ENCODE measurements at places on chromosomes 1 and 21.

DNA sequence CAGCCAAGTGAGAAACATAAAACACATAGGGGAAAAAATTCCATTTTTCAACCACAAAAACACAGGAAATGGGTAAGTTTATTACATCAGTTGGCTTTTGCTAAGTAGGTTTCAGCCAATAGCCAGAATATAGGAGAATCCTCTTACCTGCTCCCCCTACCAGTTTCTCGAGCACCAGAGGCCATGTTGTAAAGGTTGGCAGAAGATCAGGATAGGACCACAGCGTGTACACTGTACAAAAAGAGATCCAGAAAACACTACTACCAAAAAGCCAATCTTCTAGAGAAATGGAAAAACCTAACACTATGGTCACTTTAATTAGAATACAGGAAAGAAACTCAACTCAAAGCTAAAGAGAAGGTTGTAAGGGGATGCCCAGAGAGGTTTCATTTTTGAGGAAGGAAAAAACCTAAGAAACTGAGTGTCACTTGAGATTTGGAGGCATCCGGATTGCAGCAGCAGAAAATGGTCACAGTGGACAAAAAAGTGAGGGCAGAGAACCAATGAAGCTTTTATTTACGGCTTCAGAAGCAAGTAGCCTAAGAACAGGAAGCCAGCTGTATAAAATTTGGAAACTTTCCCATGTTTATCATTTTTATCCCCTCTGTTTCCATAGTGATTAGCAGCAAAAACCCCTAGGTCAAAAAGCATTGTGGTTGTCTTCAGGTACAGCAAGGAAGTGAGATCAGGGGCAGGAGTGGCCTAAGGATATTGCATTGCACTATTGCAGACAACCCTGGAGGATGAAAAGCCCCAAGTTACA is 2.9 kb downstream of the EIF2D start:
- no peak for DNase-seq

GRCh38 chr1:70487910-70488665 is 77.0 kb downstream of the CTH start:
- DNase-seq = peak; percentile 0

GRCh38 chr1:203085528-203086406 is at the start of gene MYOG:
Gene MYOG (minus strand): TSS chr1:203086012. CDS start chr1:203085961, 51 bp downstream.
- DNase-seq = no peak

DNA sequence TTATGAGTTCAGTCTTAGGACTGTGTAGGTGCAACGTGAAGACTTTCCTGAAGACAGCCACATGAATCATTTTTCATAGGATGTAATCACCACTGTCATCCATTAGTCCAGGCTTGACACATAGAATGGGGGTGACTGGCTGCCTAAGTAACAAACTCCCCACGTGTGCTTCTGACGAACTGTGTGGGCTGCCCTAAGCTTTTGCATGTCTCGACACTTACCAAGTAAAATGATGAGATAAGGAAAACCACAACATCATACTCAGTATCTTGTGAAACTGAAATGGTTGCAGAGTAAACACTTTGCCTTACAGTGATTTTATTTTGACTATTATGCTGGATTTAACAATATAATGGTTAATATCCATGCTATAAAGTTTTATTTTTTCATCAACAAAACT is 19.5 kb downstream of the ERG start:
- DNase-seq = peak; percentile 60

GRCh38 chr21:32048353-32048752 is 175.5 kb downstream of the HUNK start:
- DNase-seq = no peak

DNA sequence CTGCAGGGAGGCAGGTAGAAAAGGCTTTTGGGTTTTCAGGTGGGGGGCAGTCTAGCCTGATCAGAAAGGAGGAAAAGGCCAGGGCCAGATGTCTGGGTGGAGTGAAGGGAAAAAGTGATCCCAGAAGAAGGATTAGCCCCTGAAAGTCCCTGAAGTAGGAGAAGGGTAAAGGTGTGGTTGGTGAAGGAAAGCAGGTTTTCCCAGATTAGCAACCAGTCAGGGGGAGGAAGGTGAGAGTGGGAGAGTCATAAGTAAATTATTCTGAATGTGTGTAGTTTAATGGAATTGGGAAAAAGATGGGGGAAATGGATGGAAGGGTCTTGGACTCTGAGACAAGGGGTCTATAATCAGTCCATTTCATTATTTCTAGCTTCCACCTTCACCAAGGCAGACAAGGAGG is 647 bp upstream of the SPRR1A start:
- DNase-seq = no peak

GRCh38 chr1:52423771-52424170 is 19.4 kb downstream of the PRPF38A start:
- DNase-seq = no peak

DNA sequence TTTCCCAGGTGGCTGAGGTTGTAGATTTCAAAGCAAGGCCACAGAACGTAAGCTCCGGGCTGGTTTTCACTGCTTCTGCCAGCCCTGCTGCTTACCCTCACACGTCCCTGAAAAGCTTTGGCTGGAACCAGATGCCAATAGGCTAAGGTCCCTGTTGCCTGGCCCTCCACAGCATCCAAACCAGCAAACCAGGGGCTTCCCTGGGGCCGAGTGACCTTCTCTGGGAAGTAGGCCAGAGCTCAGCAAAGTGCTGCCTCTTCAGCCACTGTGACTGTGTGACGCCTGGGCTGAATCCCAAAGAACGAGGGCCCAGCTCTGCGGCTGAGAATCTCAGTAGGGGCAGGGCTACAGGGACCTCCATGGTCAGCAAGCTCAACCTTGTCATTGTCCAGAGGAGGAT is 28.9 kb upstream of the RBM15 start:
- no peak for DNase-seq

DNA sequence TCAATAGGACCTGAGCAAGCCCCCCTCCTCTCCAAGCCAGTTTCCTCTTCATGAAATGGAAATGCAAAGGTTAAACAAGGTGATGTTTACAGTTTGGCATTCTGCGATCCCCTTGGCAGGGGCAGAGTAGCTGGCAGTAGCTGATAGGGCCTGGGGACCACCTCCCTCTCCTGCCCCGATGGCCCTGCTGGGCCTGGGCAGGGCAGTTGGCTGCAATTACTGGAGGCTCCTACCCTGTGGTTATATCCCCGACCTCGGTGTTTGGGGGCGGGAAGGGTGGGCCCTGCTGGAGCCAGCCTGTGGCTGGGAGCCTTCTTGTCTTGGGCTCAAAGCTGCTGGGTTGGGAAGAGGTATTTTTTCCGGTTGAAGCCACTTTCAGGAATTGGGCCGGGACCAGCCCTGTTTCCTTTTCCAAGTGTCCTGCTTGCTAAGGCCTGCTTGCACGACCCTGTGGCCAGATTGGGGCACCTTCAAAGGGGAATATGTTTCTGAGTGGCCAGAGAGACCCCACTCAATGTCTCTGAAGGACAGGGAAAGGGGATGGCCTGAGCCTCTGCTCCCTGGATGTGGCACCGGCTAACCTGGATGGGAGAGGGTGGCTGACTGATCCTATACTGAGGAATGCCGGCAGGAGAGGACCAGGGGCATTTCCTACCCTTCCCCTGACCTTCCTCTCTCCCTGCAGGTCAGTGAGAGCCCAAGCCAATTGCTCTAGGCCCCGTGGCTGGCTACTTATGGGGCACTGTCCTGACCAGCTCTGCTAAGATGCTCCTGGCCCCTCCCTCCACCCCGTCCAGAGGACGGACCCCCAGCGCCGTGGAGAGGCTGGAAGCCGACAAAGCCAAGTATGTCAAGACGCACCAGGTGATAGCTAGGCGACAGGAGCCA is 1.9 kb downstream of the FAM110D start:
- DNase-seq = no peak

DNA sequence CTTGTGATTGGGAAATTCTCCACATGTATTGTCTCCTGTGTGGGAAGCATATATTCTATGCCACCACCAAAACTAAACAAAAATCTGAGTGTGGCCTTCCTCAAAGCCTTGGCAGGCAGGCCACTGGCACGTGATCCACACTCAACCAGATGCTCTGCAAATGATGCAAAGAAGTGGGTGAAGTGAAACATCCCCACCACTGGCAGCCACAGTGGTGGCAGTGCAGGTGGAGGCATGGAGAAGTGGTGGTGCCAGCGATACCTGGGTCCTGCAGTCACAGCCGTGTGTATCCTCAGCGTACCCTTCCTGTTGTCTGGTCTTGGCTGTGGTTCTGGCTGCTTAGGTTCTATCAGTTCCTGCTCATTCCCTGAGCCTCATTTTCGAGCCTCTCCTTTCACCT is 65.2 kb downstream of the PLPPR5 start:
- no peak for DNase-seq

- no peak for DNase-seq
Observed at GRCh38 chr1:178955391-178955954, 70.2 kb upstream of the FAM20B start.

DNA sequence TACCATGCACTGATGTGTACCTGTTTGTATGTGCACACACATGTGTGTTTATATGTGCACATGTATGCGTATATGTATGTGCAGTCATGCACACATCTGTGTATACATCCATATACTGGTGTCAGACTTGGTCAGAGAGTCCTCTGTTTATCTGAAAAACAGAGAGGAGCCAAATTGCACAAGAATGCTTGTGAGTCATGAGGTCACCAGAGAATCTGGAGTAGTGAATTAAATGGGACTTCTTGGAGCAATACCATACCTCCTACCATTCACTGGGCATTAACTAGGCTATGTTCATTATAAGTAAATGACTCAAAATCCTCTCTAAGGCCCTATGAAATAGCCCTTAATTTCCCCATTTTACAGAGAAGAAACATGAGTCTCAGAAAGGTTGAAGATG is 272.1 kb upstream of the C1orf87 start:
- DNase-seq = no peak

DNA sequence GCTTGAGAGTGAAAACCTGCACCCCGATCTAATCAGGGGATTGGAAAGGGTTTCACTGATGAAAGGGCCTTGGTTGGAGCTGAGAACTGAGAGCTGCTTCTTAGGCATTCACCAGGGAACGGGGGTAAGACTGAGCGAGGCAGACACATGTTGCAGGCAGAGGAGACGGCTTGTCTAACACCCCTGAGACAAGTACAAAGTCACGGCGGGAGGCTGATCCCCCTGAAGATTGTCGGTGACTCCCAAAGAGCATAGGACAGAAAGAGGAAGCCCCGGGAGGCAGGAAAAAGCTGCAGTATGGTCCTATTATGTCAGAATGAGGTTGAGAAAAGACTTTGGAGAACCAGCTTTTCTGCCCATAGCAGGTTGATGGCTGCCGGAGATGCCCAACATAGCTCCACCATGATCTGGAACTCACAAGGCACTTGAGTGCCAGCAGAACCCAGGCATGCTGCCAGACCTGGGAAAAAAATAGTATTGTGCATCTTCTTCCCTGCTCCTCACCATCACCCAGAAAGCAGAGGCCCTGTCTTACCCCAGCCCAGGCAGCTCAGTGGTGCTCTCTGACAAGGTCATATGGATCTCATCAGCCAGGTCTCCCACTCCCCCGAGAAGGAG is 463.9 kb upstream of the PROX1 start:
- DNase-seq = no peak

DNA sequence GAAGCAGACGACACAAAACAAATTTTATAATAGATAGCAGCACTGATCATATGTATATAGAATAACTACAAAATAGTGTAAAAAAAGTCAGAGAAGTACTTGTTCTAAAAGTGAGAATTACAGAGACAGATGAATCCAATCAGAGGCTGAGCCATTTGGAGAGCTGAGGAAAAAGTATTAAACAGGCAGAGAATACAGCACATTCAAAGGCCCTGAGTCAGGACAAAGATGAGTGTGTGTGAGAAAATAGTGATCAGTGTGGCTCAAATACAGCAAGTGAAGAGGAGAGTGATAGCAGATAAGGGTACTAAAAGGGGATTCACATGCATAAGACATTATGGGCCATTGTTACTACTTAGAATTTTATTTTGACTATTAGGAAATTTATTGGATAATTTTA is 430.6 kb upstream of the BRINP3 start:
- DNase-seq = no peak

- no peak for DNase-seq
Observed at GRCh38 chr1:165772739-165773138, 4.1 kb upstream of the TMCO1 start.

DNA sequence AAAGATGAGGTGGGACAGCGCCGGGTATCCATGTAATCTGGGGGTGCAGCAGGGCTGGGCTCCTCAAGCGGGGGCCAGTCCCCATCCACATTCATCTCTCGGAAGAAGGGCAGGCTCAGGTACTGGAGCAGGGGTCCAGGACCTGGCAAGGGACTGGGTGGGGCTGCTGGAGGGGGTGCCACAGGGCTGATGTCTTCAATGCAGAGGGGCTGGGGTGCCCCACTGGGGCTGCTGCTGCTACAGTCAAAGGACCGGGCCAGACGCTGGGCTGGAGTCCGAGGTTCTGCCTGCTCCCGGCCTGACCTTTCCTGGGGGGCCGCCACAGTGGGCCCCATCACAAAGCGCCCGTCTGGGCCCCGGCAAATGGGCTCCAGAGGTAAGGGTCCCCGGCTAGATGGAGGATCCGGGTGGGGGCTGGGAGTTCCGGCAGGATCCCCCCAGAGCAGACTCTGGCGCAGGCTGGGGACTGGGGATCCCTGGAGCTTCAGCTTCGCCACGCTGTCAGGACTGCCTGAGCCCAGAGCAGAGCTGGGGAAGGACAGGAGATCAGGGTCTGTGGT is 3.3 kb upstream of the TAGLN2 start:
- DNase-seq = no peak

DNA sequence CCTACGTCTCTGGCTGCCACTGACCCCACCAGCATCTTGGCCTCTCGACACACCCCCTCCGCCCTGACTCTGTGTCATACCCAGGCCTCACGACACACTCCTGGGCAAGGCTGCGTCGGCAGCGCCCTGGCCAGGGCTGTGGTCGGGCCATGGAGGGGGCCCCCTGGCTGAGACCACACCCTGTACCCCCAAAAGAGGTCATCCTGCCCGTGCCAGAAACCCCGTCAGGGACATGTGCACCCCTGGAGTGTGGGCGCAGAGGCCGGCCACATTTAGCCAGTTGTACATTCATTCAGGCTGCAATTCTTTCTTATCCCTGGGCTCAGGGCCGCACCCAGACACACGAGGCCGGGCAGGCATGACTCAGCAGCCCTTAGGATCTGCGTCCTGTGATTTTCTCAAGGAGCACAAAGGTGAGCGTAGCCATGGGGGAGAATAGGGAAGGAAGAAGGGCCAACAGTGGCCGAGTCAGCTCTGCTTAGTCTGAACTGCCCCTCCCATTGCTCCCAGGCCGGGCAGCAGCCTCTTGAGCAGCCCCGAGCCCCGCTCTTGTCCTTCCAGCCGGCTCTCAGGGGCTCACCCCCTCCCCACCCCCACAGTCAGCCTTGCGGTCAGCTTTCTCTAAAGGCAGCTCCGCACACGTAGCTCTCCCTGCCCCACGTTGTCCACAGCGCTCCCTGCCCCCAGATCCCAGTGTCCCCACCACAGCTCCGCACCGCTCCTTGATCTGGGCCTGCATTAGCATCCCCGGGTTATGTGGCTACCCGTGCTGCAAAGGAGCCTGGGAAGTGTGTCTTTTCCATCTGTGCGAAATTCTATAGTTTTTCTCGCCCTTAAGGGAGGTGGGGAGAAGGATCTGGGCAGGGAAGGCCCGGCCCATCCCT is 7.9 kb downstream of the CSTB start:
- DNase-seq = peak; percentile 53

GRCh38 chr1:22607154-22607553 is 29.3 kb upstream of the C1QA start:
- no peak for DNase-seq

Measured in HFFc6 (cell line).